ENCODE measurements at places on chromosomes 13 and 19.
A peak's percentile ranks its signal among the peaks of the same experiment; 100 is the strongest.

DNA sequence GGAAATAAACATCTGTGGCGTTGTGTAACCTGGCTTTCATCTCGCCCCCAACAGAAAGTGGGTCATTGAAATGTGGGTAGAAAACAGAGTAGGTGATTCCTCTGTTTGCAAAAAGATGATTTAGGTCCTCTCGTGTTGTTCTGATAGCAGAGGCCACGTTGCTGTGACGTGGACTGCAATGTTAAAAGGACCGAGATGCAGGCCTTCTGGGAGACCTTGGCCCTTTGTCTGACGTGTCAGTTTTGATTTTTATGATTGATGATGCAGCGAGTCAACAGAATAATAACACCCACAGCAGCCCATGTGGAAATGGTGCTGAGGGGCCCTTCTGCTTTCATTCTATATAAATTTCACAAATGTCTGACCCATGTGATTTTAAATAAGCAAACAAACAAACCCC, 68.9 kb downstream of the FGF9 start:
- DNase-seq = no peak

GRCh38 chr19:8703223-8703622, 4.6 kb upstream of the ACTL9 start:
- DNase-seq = no peak

DNA sequence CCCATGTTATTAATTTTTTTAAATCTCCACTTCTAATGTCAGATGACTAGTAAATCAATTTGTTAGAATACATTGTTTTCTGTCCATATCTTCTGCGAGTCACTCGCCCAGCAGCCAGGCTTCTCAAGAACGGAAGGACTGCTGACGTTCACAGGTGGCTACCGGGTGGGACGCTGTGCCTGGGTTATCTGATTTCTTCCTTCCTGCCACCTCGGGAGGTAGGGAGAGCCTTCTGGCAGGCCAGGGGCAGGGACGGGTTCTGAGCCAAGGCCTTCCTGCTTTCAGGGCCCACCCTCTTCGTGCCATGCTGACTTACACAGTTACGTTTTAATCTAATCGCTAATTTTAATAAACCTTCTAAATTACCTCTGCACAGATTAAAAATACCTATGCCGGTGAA, 7.9 kb upstream of the C1QTNF9 start:
- DNase-seq = no peak

DNA sequence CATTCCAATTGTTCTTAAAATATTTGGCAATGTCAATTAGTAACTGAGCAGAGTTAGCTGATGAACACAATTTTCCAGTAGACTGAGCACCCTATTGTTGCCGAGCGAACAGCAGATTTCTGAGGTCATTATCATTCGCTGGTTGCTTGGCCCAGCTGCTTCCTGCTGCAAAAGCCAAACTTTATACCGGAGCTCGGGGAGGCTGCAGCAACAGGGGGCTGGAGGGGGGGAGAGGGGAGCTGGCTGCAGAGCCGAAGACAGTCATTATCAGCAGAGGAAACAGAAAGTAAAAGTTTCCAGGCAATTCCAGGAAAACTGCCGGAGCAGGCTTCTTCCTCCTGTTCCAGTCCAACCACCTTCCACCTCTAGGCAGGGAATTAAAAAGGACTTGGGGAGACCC, 77.9 kb downstream of the ZNF536 start:
- peak; percentile 19 for DNase-seq

- no peak for DNase-seq
Measured at GRCh38 chr13:40313269-40314200, 352.9 kb downstream of the FOXO1 start.

DNA sequence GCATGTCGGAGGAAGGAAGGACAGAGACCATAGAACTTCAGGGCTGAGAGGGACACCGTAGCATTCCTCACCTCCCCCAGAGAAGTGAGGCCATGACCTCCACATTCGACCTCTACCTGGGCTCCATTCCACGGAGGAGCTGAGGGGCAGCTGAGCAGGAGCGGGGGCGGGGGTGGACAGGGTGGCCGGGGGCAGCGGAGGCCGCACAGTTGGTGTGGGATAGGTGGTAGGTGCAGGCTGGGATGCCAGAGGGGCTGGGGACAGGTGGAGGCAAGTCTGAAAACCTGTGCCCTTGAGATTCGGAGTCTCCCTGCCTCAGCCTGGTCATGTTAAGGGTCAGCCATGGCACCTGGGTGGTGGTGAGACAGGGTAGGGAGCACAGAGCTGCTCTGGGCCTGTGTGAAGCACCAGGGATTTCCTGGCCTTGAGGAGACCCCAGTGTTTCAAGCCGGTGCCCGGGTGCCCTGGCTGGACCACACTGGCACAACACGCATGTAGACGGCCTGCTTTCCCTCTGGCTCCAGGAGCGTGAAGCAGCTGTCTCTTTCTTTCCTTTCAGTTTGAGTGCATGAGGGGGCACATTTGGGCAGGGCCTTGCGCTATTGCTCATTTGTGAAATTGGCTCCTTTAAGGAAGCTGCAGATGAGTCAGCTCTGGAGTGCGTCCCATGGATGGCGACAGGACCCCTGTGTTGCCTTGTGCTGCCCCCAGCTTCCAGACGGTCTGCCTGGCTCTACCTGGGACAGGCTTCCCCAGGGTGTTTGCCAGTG, 51.8 kb downstream of the TSSK6 start:
- DNase-seq = no peak

DNA sequence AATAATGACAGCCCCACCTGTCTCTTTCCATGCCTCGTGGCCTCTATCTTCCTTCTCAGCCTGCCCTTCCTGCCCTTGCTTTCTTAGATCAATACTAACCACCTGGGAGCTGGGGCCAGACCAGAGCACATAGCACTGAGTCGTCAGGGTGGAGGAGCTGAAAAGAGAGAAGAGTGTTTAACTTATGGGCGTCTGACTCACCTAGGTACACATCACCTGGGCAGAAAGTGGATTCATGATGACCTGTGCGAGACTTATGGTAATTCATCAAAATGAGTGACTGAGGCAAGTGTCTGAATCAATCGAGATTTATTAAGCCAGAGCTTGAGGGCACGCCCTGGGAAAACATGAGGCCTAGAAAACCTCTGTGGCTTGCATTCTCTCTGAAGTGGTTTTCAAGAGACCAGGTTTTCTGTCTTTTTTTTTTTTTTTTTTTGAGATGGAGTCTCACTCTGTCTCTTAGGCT, 19.2 kb downstream of the CEACAM6 start:
- no peak for DNase-seq

DNA sequence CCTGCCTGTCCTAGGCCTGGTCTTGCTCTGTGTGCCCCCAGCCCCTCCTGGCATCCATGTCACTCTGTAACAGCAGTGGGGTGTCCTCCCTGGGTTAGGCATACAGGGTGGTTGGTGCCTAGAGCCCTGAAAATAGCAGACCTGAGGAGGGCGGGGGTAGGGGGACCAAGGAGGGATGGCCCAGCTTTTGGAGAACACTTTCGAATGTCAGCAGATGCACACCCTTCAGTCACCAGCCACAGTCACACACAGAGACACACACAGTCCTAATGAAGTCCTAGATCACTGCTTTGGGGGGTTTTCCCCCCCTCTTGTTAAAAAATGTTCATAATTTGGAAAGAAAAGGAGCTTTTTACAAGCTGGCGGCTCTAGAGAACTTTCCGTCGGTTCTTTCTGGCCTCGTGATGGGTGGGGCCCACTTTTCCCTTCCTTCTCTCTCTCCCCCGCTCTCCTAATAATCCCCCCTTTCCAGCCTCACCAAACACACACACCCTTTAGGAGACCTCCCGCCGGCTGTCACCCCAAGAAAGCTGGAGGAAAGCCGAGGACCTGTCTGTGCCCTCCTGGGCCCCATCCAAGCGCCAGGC, 47.9 kb downstream of the LYL1 start:
- no peak for DNase-seq

GRCh38 chr19:50553134-50553703, 15.0 kb downstream of the LRRC4B start:
- DNase-seq = no peak

DNA sequence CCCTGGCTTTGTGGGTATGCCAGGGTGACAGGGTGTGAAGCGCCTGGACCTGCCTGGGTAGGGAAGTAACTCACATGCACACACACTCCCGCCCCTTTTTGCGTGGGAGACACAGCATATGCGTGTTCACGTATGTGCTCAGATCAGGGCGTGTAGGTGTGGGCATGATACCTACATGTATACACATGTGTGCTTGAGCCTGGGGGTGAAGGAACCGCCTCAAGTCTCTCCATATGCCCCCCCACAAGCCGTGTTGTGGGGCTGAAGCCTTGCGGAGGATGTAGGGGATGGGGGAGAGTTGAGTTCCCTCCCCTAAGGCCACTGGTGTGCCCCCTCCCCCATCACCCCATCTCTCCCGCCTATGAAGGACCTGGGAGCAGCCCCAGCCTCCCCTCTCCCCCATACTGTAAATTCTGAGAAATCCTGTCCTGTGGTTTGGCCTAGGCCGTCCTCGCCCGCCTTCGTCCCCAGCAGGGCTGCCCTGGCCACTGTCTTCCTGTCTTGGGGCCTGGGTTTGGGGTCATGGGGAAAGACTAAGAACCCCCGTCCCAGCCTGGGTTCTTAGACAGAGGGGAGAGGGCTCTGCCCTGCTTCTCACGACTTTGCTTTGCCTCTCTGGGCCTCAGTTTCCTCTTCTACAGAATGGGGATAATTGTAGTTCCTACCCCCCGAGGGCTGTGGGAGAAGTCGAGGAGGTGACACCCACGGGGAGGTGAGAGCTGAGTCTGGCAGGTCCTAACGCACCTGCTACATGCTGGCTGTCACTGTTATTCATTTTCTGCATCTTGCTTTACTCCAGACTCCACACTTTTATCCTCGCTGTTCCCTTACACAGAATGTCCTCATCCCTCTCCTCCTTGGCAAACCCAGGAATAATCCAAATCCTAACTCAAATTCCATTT, 14.3 kb downstream of the ACTL9 start:
- no peak for DNase-seq

DNA sequence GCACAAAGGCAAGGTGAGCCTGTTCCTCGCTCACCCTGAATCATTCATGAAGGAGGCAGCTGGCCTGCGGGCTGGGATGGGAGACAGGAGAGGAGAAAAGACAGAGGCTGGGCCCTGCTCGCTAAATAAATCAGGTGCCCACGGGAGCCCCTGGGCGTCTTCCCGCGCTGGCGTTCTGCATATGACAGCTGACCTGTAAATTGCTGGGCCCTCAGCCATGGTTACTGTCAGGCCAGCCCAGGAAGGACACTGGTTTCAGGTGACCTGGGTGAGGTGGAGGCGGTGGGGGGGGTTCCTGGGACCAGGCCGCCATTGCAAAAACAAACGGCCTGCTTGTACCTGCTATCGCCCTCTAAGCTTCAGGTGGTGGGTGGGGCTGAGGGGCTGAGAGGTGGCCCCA, 3.4 kb upstream of the PTBP1 start:
- DNase-seq = no peak

DNA sequence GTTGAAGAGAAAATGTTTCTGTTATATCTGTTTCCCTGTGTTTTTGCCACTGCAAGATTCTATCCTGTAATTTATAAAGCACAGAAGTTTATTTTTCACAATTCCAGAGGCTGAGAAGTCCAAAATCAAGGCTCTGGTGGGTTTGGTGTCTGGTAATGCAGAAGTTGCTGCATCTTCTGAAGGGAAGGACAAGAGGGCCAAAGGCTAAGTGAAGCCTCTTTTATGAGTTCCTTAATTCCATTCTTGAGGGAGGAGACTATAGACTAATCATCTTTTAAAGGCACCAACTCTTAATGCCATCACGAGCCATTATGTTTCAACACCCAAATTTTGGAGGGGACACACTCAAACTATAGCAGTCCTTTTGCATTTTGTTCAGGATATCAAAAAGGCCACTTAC, 34.1 kb upstream of the WDFY2 start:
- DNase-seq = no peak

DNA sequence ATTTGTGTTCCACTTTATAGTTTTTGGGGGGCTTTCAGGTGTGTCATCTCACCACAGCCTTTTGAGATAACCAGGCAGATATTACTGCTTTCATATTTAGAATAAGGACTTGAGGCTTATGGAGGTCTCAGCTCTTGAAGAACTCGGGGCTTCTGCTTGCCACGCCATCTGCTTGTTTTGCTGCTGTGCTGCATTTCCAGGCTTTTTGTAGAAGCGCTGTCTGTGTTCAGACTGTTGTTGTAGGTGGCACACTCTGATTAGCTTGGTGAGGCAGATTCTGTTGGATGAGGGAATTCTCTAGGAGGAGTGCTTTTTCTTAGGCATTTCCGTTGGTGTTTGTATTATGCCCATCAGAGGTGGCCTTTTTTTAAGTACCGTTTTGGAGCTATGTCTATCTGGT, 57.2 kb downstream of the WASF3 start:
- DNase-seq = no peak

DNA sequence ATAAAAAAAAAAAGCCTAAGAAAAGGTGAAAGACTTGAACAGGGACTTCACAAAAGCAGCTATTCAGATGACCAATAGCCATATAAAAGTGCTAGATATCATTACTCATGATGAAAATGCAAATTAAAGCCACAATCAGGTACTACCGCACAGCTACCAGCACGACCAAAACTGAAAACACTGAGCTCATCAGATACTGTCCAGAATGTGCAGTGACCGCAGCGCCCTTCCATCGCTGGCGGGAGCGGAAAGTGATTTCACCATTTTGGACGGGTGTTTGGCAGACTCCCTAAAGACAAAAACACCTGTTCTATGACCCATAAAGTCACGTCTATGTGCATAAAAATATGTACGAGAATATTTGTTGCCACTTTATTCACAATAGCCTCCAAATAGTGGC, 60.7 kb downstream of the SLC6A16 start:
- no peak for DNase-seq
